Fibroblast of skin of abdomen (primary cell): ENCODE measurements at places on chromosomes 7 and 10.
A peak's percentile ranks its signal among the peaks of the same experiment; 100 is the strongest.

- no peak for DNase-seq
Measured at GRCh38 chr10:94402843-94403379, 570 bp downstream of the TBC1D12 start.

DNA sequence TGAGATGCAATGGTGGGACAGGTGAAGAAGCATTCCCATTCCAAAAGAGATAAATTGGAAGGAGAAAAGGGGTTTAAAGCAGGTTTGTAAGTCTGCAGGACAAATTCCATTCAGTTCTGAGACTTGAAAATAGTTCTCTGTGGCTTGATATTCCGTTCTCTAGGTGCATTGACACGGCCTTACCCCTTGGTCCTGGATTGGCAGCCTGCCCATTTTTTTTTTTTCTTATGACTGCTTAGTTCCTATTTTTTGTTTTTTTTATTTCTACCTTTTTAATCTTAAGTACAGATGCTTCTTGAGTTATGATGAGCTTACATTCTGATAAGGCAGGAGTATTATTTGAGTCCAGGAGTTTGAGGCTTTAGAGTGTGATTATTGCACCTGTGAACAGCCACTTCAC lies 70.6 kb downstream of the MLLT10 start:
- DNase-seq, result no peak

DNA sequence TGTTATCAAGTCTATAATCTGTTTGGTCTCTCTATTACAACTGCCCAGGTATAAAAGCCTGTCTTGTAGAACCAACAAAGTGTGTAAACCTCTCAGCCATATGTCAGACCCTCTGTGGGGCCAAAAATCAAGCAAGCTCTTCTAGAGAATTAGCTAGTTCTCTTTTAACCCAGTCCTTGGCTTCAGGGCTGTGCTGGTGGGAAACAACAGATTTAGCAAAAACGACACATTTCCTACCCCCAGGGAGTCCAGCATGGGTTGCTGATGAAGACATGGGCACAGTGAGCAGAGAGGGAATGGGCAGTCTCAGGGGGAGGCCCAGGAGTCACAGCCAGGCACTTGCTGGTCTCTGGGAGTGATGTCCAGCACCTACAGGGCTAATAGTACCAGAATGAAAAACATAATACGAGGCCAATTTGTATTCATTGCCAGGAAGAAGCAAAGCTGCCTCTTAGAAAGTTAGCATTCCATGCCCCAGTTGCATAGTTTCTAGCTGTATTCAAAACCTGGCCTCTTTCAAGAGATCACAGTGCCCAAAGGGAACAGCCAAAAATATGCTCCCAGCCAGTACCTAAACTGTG lies 80.1 kb downstream of the FRMD4A start:
- no peak for DNase-seq

- no peak for DNase-seq
Measured at GRCh38 chr7:15963206-15963605, 276.7 kb upstream of the MEOX2 start.

GRCh38 chr7:121187222-121187621 lies 141.6 kb upstream of the WNT16 start:
- DNase-seq, result no peak

DNA sequence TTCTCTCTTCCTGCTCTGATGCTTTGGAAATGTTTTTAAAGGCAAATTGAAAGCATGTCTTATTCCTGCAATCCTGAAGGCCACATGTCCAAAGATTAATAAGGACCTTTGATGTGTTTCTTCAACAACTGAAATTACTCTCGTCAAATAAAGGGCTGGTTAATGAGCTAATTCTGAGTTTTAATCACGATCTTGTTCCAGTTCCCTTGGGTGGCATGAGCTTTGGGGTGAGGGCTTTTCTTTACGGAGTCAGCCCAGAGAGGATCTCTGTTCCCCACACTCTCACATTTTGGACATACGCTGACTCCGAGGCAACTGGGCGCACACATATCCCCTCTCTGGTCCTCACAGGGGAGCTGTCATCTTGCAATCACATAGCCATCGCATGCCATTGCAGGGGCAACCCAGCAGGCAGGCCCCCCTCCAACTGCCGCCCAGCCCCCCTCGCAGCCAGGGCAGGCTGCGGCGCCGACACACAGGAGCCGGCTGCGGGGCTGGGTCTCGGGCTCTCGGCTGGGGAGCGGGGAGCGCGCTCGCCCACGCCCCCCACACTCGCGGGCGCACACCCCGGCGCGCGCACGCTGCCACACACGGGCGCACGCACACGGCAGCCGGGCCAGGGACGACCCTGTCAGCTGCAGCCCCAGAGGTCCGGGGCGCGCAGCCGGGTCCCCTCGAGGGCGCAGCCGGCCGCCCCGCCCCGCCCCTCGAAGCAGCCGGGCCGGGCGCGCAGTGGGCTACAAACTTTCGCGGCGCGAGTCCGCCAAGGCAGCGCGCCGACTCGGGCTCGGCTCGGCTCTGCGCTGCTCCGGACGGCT lies at the start of gene GDF10:
Gene GDF10 (plus strand): TSS at position 587 of the 818 bp plus-strand sequence. CDS start 455 bp downstream, outside the sequence.
- no peak for DNase-seq

- DNase-seq, result no peak
Measured at GRCh38 chr10:124701435-124701834, 42.7 kb downstream of the FAM53B start.

DNA sequence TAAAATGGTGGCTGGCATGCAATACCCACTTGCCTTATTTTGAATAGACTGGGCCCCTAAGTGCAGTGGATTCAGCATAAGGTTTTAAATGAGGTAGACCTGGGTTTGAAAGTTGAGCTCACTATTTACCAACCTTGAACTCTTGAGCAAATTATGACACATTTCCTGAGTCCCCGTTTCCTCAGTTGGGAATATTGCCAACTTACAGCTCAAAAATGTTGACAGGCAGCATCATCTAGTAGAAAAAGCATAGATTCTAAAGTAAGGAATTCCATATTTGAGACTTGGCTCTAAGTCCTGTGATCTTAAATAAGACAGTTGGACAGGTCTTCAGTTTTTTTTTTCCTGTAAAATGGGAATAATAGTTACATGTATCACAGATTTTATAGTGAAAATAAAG lies 305.5 kb downstream of the ACTR3B start:
- DNase-seq, result no peak

- DNase-seq, result no peak
Measured at GRCh38 chr7:98921608-98922372, 43.5 kb downstream of the TRRAP start.

DNA sequence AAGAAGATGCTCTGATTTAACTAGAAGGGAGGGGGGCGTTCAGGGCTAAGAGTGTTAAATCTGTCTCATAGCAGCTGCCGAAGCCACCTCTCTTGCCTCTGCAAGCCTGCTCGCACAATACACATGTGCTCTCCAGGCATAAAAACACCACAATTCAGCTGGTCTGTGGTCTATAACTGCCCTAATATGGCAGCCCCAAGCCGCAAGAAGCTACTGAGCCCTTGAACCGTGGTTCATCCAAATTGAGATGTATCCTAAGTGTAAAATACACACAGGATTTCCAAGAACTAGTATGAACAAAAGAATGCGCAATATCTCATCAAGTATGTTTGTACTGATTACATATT lies 70.8 kb upstream of the FGFR2 start:
- peak; percentile 60 for DNase-seq

- no peak for DNase-seq
Measured at GRCh38 chr10:66258693-66259092, 667.1 kb upstream of the LRRTM3 start.

GRCh38 chr7:28409716-28410627 lies 2.3 kb upstream of the CREB5 start:
- DNase-seq, result no peak

DNA sequence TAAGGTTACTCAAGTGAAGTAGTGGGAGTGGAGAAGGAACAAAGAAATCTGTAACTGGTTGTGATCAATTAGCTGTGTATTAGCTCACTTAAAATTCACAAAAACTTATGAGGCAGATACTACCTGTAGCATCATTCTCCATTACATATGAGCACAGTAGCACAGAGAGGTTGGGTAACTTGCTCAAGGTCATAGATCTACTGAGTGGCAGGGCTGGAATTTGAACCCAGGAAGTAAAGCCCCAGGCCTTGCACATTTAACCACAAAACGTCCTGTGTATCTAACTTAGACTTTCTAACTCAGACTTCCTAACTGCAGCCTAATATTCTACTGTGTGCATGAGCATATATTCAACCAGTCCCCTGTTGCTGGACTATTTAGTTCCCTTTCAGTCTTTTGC lies 5.6 kb upstream of the SLF2 start:
- no peak for DNase-seq

DNA sequence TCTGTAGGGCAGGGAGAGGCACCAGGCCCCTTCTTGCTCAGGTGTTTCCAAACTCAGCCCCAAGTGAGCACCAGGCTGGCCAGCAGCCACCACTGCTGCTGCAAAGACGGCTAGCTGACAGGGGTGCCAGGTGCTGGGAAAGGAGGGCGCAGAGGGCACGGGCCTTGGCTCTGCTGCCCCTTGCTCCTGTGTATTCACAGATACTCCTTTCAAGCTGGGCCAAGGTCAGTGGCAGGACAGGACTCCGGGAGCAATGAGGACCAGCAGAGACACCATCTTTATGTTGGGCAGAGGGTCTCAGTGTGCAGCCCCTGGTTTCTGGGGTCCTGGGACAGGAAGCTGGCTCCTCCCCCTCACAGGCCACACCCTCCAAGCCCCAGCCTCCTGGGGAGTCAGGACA lies 110.1 kb downstream of the SMURF1 start:
- DNase-seq, result no peak

DNA sequence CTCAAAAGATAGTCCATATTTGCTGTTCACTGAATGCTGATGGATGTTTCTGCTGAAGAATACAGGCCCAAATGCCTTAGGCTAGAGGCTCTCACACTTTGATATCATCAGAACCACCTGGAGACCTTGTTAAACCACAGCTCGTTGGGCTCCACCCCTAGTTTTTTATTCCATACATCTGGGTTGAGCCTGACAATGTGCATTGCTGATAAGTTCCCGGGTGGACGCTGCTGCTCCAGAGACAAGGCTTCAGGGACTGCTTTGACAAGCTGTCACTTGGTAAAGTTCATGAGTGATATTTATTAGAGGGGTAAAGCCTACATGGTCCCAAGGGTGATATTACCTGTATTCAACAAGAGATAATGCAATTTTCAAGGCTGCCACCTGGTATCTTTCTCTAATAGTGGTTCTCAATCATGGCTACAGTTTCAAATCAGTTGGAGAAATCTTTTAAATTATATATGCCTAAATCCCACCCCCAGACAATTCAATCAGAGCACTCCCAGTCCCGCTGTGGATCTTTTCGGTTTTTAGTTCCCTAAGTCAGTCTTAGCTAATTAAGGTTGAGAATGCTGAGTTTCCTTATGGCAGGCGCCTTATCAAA lies 107.1 kb upstream of the GSDME start:
- no peak for DNase-seq

DNA sequence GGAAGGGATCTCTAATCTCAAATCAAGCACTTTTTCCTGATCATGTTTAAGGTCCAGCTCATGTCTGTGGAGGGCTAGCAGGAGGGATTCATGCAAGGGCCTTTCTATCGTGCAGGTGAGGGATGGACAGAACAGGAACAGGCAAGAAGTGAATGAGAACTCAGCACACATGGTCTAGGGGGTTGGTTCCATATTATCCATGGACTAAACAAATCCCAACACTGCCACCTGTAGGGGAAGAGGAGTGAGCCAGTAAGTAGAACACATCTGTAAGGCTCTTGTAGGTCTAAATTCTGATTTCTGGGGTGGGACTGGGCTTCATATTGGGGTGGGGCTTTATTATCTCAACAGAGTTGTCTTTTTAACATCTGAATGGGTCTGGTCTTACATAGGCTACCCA lies 138.0 kb upstream of the TARP start:
- DNase-seq, result no peak

DNA sequence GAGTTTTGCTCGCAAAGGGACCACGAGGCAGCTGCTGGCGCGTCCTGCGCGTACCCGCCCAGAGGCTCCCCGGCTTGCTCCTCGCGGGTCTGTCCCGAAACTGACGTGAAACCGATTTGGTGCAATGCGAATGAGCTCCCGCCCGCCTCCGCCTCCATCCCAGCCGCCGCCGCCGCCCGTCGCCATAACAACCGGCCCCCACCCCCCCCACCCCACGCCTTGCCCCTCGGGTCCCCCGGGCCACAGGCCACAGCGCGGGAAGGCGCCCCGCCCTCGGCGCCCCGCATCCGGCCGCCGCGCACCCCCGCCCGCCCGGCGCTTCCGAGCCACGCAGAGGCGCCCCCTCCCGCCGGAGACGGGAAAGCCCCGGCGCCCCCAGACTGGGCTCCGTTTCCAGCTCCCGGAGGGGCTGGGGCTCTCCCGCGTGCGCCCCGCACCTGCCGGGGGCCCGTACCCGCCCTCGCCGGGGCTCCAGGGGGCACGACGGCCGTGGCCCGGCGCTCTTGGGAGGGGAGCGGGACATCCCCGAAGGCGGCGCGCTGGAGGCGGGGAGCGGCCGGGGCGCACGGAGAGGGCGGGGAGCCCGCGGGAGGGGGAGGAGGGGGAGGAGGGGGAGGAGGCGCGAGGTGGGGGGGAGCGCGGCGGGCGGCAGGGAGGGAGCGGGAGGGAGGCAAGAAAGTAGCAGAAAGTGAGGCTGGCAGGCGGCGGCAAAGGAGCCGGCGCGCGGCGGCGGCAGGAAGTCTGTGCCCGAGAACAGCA lies at the start of gene CAMK1D:
Gene CAMK1D (plus strand): TSS at position 678 of the 759 bp plus-strand sequence.
- DNase-seq, result peak; percentile 72
